GM12891 (cell line): ENCODE measurements at places on chromosomes 7 and 10.

DNA sequence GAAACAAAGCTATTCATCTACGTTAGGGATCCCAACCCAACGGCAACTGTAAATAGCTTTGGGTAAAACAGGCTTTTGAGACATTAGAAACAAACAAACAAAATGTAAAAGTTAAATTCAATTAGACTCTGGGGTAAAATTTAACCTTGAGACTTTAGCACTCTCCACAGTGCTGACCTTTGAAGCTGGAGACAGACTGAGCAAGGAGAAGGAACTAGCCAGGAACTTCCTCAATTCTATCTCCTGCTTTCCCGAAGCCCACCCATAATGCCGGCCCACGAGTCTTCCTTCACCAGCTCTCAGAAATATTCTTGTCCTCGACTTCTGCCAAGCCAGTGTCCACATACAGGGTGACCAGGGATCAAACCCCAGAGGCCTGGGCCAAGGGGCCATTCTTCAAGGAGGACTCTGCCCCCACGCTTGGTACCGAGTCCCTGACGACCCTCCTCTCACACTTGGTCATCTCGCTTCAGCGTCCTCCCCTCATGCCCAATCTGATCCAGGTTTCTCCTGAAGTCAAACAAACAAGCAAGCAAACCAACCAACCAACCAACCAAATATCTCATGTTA lies 114.1 kb downstream of the HIPK2 start:
- DNase-seq, result no peak

GRCh38 chr10:106793617-106794016 lies 370.9 kb downstream of the SORCS1 start:
- DNase-seq, result no peak

DNA sequence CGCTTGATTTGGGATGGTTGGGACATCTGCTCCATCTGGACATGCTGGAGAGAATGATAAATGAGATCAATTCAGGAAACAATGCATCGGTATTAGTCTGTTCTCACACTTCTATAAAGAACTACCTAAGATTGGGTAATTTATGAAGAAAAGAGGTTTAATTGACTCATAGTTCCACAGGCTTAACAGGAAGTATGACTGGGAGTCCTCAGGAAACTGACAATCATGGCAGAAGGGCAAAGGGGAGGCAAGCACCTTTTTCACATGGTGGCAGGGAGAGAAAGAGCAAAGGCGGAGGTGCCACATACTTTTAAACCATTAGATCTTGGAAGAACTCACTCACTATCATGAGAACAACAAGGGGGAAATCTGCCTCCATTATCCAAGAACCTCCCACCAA lies 16.8 kb upstream of the TSPAN12 start:
- no peak for DNase-seq

DNA sequence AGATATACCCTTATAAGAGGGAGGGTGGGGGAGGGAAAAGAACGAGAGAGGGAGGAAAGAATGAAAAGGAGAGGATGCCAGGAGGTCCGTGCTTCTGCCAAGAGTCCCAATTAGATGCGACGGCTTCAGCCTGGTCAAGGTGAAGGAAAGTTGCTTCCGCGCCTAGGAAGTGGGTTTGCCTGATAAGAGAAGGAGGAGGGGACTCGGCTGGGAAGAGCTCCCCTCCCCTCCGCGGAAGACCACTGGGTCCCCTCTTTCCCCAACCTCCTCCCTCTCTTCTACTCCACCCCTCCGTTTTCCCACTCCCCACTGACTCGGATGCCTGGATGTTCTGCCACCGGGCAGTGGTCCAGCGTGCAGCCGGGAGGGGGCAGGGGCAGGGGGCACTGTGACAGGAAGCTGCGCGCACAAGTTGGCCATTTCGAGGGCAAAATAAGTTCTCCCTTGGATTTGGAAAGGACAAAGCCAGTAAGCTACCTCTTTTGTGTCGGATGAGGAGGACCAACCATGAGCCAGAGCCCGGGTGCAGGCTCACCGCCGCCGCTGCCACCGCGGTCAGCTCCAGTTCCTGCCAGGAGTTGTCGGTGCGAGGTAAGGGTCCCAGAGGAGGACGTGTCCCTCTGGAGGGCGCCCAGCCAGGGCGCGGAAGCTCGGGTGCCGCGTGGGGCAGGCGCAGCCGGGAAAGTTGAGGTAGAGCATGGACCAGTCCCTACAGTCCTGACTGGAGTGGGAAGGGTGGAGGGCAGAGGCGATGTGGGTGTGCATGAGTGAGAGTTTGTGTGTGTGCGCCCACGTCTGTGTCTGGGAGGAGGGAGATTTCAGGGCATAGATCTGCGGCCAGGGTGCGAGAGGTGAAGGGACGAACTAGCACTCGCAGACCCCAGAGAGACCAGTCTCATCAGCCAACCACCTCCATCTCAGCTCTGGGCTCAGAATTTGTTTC lies 844 bp downstream of the GRM3 start:
- no peak for DNase-seq

DNA sequence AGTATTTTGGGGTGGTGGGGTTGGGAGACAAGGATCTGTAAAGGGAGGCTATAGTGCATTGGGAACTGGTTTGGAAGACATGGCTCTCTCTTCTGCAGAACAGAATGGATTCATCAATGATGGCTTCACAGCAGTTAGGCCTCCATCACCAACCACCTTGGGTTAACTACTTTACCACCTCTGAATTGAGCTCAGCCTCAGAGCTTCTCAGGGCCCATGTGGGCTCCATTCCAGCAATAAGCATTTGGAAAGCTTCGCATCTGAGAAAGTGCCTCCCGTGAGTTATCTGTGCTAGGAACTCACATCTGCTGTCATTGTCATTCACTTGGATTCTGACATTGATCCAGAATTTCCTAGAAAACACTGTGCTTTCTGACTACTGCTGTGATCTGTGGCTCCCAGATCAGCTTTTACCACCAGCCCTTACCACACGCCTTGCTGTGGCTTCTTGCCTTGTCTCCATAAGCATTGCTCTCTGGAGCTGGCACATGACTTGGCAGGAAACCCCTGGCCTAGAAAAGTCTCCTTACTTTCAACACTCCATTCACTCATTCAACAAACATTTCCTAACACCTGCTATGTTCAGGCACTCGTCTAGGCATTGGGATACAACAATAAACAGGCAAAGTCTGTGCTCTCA lies 70.7 kb upstream of the ADO start:
- DNase-seq, result no peak

- DNase-seq, result no peak
These were observed 4.4 kb upstream of the CLIP2 start for GRCh38 chr7:74284781-74285259.
